GM12865 (cell line): ENCODE measurements at places on chromosomes 12 and 14.

DNA sequence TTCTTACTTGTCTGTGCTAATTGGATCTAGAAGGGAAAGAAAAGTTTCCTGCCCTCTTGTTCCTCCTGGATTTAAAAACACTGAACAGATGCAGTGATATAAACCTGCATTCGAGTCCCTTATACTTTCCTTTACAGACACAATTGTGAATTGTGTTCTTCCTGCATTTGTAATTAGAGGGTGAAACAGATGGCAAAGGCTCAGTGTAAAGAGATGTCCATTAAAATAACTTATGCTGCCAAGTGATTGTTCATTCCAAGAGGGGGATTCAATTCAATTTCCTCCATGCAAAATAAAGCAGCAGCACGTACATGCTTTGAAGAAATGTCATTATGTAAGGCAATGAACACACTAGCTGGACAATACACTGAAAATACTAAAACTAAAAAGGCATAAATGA, 248.3 kb upstream of the LRIG3 start:
- no peak for DNase-seq

DNA sequence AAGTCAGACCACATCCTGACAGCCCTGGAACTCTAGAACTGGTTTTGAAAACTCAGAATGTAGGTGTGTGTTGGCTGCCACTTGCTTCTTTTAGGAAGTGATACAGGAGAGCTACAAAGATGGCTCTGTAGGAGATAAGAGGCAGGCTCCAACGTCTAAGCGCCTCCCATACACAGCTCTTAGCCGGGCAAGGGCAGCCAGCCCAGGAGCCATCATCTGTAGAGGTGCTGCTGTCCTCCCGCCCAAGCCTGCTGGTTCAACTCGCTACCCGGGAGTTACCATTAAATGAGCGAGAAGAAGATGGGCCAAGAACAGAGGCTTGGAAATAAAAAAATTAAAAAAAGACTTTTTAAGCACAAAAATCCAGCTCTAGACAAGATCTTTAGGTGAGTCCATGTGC, 61.2 kb upstream of the DIO3 start:
- no peak for DNase-seq

- no peak for DNase-seq
These were observed 3.5 kb downstream of the MYF6 start for GRCh38 chr12:80710727-80711449.

DNA sequence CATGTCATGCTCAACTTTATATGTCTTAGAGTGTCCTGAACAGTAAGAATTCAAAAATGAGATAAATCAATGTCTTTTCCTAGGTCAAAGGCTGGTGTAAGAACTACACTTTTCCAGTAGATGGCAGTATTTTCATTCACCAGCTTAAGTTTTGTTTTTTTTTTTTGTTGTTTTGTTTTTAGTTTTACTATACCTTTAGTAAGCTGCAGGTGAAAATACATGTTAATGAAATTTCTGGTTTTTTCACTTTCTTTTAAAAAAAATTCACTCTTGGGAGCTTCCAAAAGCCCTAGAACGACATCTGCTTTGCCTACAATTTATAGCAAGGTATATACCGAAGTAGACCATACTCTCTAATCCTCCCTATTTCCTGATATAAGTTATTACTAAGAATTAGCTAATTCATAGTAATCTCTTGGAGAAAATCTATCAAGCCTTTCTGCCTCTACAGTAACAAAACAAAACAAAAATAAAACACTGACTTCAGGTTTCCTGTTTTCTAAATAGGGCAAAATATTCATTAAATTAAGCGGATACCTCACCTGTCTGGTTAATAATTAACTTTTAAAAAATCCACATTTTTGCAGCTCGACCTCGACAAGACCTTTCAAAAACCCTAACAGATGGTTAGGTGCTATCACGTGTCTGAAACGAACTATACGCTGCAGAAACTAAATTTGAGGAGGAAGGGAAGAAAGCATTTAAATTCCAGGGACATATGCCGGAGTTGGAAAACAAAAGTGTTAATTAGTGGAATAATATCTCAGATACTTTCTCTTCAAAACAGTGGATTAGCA, 2.7 kb upstream of the SAMD4A start:
- DNase-seq = peak; percentile 60

DNA sequence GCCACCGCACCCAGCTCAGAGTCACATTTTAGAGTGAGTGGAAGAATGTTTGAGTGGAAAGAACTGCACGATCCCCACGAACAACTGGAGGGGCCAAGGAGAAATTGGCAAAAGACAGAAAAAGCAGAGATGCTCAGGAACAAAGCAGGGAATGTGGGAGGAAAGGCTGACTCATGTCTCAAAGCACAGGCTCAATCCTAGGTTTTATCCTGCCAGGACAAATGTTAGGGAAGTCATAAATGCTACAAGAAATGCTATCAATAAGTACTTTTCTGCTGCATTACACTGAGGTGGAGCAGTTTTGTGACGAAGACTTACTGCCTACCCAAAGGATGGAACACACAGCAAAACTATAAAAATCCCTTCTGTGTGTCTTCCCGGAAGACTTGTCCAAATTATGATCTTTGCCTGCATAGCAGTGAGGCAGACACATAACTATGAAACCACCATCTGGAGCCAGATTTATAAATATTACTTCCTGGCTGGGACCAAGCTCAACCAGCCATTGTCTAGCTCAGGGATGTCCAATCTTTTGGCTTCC, 26.7 kb downstream of the NIN start:
- DNase-seq = no peak

DNA sequence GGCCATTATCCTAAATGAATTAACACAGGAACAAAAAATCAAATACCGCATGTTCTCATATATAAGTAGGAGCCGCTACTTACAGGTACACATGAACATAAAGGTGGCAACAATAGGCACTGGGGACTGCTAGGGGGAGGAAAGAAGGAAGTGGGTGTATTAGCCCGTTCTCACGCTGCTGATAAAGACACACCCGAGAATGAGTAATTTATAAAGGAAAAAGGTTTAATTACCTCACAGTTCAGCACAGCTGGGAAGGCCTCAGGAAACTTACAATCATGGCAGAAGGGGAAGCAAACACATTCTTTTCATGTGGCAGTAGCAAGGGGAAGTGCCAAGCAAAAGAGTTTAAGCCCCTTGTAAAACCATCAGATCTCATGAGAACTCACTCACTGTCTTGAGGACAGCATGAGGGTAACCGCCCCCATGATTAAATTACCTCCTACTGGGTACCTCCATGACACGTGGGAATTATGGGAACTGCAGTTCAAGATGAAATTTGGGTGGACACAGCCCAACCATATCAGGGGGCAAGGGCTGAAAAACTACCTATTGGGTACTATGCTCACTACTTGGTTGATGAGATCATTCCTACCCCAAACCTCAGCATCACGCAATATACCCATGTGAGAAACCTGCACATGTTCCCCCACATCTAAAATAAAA, 16.4 kb upstream of the MIA2 start:
- DNase-seq = no peak

DNA sequence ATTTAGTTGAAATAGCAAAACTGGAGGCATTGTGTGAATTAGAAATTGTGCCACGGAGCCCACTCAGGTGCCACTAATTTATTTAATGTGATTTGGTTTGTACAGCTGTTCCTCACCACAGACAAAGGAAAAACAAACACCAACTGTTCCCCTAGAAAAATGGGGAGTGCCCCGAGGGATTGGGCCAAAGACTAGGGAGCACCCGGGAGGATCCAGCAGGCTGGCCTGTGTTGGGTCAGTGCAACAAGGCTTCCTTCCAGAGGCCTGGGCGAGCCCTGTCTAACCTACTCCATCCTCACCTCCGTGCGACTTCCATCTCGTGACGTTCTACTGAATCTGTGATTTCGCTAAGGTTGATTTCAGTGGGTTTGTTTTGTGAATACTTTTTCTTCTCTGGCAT, 206.2 kb downstream of the CHST11 start:
- no peak for DNase-seq

DNA sequence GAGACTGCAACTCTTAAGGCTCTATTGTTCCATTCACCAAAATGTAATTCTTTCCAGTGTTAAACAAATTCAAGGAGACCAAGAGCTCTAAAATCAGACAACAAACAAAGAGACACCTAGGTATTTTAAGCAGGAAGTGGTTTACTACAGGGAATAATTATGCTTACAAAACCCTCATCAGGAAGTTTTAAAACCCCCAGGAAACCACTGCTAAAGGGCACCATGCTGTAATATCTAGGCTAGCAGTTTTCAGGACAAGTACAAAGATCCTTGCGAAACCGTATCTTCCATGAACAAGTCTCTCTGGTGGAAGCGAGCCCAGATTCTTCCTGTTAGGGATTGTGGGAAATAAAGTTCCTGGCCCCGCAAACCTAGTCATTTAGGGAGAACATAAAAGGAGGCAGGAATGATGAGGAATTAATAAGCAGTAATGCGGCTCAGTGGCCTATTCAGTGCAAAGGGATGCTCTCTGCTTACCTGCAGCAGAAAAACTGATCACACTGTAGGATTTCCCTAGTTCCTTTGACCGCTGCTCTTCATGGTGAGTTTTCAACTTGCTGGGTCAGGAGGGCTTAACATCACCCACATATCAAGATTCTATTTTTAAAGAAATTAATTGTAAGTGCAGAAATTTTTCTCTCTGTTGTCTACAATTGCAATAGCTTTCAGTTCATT, 42.8 kb downstream of the ACSM4 start:
- DNase-seq = no peak

DNA sequence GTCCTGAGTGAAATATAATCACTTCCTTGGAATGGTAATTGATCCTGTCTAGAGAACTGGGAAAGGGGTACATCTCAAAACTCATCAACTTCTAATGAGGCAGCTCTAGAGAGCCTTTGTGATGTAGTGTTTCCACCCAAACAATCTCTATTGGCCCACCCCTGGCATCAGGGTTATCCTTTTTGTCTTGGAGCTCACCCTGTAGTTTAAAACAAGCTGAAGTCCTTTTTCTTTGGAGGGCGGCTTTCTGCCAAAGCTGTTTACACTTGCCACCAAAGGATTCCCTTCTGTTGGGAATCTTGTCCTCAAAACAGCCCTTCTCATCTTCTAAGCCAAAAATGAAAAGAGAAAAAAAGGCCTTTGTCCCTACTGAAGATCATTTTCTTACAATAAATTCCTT, 60.6 kb upstream of the GTF2A1 start:
- no peak for DNase-seq

- no peak for DNase-seq
These were observed 14.3 kb upstream of the FBXW8 start for GRCh38 chr12:116896411-116896924.

GRCh38 chr14:104892531-104893434, 27.7 kb downstream of the CEP170B start:
- DNase-seq = no peak

GRCh38 chr12:42118136-42118879, 26.4 kb downstream of the GXYLT1 start:
- DNase-seq = no peak

GRCh38 chr12:42587601-42588523, 1.7 kb downstream of the PRICKLE1 start:
- DNase-seq = no peak

GRCh38 chr14:97827746-97828145, 1030.6 kb downstream of the VRK1 start:
- DNase-seq = no peak

GRCh38 chr14:24398293-24398652, 530 bp upstream of the NYNRIN start:
- DNase-seq = no peak

DNA sequence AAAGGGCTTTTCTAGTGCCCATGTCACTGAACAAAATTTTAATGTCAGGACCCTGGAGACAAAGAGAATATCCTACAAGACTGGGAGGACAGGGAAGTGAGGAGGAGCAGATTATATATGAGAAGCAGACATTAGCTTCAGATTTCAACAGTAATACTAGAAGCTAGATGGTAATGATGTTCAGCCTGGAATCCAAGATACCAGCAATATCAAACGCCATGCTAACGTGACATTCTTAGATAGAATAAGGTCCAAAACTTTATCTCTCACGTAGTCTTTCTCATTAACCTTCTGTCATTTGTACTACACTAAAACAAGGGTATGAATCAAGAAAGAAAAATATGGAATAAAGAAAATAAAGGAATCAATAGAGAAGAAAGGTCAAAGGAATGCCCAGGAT, 18.7 kb downstream of the SOS2 start:
- DNase-seq = no peak

- DNase-seq = no peak
These were observed 108.9 kb downstream of the MSRB3 start for GRCh38 chr12:65387396-65387795.

DNA sequence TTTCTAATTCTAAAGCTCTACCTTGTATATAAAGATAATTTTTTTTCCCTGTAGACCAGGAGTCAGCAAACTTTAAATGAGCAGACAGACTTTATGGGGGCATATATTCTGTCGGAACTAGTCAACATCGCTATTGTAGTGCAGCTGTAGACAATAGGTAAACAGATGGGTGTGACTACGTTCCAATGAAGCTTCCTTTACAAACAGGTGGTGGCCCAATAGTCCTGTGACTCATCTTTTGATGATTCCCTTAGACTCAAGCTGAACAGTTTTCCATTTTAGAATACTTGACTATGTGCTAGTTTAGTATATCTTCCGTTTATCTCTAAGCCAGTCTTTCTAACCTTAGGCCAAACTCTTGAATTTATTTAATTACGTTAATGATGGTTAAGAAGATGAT, 16.3 kb downstream of the MUCL1 start:
- DNase-seq = no peak

DNA sequence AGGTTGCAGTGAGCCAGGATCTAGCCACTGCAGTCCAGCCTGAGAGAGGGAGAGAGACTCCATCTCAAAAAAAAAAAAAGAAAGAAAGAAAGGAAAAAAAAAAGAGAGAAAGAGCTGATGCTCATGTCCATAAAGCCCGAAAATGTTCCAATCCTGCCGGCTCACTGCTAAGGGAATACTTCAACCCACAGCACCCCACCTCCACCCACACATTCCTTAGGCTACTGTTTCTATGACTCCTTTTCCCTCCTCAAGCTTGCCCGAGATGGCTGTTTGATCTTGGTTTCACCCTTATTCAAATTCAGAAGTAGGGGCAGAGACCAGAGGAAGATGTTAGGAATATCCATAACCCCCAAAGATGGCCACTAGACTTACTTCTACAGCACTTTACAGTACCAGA, 59.5 kb upstream of the RASSF3 start:
- no peak for DNase-seq

DNA sequence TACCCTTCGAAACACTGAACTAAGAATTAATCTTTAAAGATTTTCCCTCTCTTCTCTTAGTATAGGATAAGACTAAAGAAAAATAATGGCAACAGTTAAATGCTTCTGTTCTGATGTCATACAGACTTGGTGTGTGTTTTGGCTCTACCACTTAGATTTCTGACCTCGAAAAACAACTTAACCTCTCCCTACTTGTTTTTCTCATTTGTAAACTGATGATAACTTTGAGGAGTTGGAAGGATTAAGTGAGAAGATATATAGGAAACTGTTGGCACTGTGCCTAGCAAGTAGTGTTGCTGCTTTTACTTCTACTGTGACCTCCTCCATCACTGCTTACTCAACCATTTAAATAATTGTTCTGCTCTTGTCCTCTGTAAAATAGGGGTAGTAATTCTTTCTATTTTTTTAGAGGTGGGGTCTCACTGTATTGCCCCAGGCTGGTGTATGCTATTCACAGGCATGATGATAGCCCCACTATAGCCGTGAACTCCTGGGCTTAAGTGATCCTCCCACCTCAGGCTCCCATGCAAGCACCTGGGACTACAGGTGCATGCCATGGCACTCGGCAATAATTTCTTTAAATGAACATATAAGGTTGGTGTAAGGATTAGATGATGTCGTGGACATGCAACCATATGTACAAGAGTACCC, 22.4 kb downstream of the PALS1 start:
- no peak for DNase-seq
